Natural killer cell (primary cell): ENCODE measurements at places on chromosomes 2 and 18. TPM values are rescaled to one million over a fixed set of nuclear protein-coding genes. Genes with fewer than 3 reads are reported as not detected.
A peak's percentile ranks its signal among the peaks of the same experiment; 100 is the strongest.

GRCh38 chr2:64525317-64525613 lies 1.1 kb downstream of the AFTPH start:
- peaks cover 11% of the 10 kb centered on the region for H3K4me1 ChIP-seq
- peak overlapping the region; percentile 74 for H3K4me3 ChIP-seq

DNA sequence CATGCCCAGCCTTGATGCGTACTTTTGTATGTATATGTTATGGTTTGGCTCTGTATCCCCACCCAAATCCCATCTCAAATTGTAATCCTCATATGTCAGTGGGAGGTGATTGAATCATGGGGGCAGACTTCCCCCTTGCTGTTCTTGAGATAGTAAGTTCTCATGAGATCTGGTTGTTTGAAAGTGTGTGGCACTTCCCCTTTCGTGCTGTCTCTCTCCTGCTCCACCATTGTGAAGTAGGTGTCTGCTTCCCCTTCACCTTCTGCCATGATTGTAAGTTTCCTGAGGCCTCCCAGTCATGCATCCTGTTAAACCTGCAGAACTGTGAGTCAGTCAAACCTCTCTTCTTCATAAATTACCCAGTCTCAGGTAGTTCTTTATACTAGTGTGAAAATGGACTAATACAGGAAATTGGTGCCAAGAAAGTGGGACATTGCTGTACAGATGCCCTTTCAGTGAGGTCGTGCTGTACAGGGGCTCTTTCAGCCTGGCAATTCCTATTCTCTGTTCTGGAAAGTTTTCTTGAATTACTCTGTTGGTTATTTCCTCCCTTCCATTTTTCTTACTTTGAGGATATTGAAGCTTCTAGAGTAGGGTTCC lies 38.2 kb downstream of the KCMF1 start:
- no peak overlapping the region for H3K4me3 ChIP-seq
- H3K27ac ChIP-seq, result no peak overlapping the region
- no peak for DNase-seq
- peaks cover 22% of the 10 kb centered on the region for H3K4me1 ChIP-seq
- peaks cover 4% of the 10 kb centered on the region for H3K36me3 ChIP-seq

DNA sequence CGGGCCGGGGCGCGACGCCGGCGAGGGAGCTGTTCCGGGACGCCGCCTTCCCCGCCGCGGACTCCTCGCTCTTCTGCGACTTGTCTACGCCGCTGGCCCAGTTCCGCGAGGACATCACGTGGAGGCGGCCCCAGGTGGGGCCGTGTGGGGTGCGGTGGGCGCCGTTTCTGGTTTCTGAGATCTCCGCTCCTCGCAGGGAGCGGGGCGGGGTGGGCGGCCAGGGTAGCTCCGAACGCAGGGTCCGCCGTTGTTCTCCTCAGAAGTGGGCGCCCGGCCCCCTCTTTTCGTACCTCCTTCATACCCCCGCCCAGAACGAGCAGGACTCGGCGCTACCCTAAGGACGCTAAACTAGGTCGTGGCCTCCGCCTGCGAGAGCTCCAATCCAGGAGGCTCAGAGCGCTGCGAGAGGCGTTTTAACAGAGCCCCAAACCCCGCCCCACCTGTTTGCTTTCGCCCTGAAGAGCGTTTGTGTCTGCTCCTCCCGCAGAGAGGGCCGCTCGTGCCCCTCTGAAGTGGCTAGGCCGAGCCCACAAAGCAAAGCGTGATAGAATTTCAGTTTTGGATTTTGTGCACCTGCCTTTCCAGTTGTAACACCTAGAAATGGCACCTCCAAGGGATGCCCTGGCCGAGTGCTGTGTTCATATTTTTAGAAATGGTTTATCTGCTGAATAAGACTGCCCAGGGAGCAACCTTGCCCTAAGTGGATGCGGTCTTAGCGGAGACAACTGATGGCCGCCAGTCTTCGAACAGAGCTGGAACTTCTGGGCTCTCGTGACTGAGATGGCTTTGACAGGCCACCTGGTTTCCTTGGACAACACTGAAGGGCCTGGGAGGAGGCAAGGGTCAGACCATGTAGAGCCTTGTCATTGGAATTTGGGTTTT lies 626 bp downstream of the CAPN10 start:
- H3K27ac ChIP-seq, result peak overlapping the region; percentile 45
- peak; percentile 35 for DNase-seq
- peaks cover 26% of the 10 kb centered on the region for H3K36me3 ChIP-seq
- H3K4me3 ChIP-seq, result peak overlapping the region; percentile 62
- H3K4me1 ChIP-seq, result peaks cover 38% of the 10 kb centered on the region

DNA sequence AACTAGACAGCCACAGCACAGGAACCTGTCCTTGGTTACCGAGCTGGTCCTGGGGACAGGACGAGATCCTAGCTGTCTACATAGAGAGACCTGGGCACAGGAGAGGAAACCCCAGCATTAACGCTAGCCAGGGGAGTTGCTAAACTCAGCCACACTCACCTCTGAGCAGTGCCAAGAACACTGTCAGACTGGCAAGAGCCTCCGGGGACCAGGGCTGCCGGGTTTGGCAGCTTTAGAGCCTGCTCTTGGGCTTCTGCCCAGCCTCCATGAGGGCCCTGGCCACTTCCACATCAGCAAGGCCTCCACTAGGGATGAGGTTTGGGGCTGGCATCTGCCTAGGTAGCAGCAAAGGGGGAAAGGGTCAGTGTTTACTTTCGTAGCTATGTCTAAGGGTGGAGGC lies 6.7 kb downstream of the TMBIM1 start:
- peak overlapping the region; percentile 99 for H3K27ac ChIP-seq
- peaks cover 20% of the 10 kb centered on the region for H3K36me3 ChIP-seq
- no peak overlapping the region for H3K4me3 ChIP-seq
- H3K4me1 ChIP-seq, result peaks cover 80% of the 10 kb centered on the region
- peak; percentile 51 for DNase-seq
- H3K27me3 ChIP-seq, result no peaks in the 10 kb centered on the region

SPC25 gene
- total RNA-seq, result 0.45 TPM

- H3K27ac ChIP-seq, result no peak overlapping the region
- no peak for DNase-seq
- H3K4me3 ChIP-seq, result no peak overlapping the region
- H3K4me1 ChIP-seq, result peaks cover 6% of the 10 kb centered on the region
Observed at GRCh38 chr2:235679471-235679870, 185.6 kb downstream of the AGAP1 start.

GRCh38 chr18:59898609-59899297 lies 1.0 kb upstream of the PMAIP1 start:
- H3K4me1 ChIP-seq, result peaks cover 10% of the 10 kb centered on the region
- H3K27me3 ChIP-seq, result no peaks in the 10 kb centered on the region
- H3K4me3 ChIP-seq, result peak overlapping the region; percentile 97

GALR1 gene
- total RNA-seq, result not detected

GRCh38 chr2:85423525-85423924 lies 5.0 kb downstream of the SH2D6 start:
- H3K36me3 ChIP-seq, result no peaks in the 10 kb centered on the region
- DNase-seq, result no peak
- peaks cover 24% of the 10 kb centered on the region for H3K4me1 ChIP-seq
- H3K27ac ChIP-seq, result no peak overlapping the region

- no peak overlapping the region for H3K27ac ChIP-seq
- no peaks in the 10 kb centered on the region for H3K36me3 ChIP-seq
- no peaks in the 10 kb centered on the region for H3K4me1 ChIP-seq
- no peak overlapping the region for H3K4me3 ChIP-seq
- H3K27me3 ChIP-seq, result no peaks in the 10 kb centered on the region
Observed at GRCh38 chr2:201580486-201580885, 62.8 kb downstream of the TMEM237 start.
